GM10248 (cell line): ENCODE measurements at places on chromosomes 3 and 15.

DNA sequence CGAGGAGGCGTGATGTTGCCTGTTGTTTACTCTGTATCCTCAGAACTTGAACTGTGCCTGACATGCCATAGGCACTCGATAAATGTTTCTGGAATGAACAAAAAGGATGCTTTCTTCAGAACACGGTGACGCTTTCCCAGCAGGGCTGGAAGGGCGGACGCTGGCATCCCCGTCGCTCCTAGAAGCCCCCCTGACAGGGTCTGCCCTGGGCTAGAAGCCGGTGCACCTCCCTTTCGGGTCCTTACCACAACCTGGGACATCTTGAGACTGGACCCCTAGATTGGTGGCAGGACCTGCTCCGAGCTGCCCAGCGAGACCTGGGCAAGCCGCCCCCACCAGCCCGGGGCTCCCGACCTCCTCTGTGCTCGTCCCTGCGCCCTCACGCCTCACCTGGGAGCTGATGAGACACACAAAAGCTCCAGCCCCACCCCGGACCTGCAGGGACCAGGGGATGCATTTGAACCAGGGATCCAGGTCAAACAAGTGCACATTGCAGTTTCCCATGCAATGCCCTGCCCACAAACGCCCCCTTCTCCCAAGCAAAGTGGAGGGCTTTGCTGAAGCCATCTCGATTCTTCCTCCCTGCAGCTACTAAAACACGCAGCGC is 131.2 kb upstream of the MEF2A start:
- DNase-seq, result no peak

DNA sequence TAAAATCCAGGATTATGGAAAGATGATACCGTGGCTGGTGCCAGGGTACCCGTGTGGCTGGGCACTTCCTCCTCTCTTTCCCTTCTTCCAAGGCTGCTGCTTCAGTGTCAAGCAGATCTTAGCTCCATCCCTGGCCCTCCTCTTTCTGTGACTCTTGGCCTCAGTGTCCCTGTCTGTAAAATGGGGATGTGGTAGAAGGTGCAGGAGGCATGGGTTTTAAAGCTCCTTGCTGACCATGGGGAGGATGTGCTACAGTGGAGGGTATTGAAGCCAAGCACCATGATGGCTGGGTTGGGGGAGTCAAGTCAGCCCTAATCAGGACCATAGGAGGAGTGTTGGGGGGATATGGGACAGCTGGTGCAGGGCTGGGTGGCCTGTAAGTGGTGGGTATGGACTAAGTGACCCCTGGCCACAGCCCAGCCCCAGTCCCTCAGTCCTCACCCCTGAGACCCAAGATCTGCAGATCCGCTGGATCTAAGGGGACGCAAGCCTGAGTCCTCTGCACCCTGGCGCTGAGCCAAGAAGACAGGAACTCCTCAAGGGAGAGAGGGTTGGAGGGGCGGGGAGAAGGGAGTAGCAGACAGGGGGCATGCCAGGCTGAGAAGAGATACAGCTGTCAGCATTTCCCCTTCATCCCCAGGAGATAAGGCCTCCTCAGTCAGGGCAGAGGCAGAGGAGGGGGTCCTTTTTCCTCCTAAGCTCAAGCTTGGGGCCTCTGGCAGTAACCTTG is 12.0 kb downstream of the PTH1R start:
- DNase-seq, result no peak

- no peak for DNase-seq
These were observed 65.9 kb upstream of the PAQR5 start for GRCh38 chr15:69232765-69233164.

GRCh38 chr3:188217011-188217463 is 63.1 kb downstream of the LPP start:
- no peak for DNase-seq

DNA sequence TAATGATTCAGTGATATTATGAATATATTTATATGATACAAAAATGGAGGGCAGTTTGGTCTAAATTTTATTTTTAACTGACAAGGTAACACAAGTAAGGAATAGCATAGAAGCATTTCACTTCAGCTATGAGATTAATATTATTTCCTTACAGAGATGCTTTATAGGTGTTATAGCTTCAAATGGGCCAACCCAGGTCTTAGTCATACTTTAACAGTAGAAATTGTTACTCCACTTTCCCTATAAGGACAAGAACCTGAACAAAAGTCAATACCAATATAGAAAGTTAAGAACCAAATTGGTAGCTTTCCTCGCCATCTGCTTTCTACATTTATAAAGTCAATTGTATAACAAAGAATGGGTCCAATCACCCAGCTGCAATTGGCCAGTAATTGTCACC is 570.6 kb downstream of the FOXP1 start:
- DNase-seq, result no peak

- DNase-seq, result no peak
These were observed 2.5 kb downstream of the KLF13 start for GRCh38 chr15:31328969-31329639.

- peak; percentile 57 for DNase-seq
These were observed 48.4 kb downstream of the GOLIM4 start for GRCh38 chr3:168047190-168047795.

DNA sequence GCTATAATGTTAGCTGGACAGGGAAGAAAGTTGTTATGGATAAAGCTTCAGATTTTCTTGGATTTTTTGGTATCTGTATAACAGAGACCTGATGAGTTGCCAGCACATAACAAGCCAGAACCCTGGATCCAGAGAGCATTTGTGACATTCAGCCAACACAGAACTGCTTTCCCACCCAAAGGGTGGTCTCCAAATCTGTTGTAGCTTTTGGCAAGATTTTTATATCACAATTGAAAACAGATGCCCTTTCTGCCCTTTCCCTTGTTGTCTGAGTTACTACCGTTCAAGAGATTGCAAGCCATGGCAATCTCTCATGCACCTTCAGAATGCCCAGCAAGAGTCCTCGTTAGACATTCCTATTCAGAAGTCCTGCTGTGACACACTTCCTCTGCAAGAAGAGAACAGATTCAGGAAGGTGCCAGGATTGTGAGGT is 107.6 kb upstream of the FGF7 start:
- DNase-seq, result no peak

GRCh38 chr3:43674345-43675085 is 16.2 kb upstream of the ABHD5 start:
- no peak for DNase-seq

DNA sequence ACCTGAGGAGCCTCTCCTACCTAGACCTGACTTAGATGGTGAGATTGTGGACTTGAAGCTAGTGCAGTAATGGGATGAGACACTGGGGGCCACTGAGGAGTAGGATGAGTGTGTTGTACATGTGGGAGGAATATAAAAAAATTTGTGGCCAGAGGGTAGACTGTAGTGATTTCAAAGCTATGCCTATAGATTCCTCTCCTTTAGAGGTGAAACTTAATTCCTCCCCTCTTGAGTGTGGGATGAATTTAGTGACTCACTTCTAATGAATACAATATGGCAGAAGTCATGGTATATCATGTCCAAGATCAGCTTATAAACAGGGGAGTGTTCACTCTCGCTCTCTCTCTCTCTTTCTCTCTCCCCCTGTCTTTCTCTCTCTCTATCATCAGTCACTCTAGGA is 6.7 kb downstream of the ZNF860 start:
- no peak for DNase-seq

DNA sequence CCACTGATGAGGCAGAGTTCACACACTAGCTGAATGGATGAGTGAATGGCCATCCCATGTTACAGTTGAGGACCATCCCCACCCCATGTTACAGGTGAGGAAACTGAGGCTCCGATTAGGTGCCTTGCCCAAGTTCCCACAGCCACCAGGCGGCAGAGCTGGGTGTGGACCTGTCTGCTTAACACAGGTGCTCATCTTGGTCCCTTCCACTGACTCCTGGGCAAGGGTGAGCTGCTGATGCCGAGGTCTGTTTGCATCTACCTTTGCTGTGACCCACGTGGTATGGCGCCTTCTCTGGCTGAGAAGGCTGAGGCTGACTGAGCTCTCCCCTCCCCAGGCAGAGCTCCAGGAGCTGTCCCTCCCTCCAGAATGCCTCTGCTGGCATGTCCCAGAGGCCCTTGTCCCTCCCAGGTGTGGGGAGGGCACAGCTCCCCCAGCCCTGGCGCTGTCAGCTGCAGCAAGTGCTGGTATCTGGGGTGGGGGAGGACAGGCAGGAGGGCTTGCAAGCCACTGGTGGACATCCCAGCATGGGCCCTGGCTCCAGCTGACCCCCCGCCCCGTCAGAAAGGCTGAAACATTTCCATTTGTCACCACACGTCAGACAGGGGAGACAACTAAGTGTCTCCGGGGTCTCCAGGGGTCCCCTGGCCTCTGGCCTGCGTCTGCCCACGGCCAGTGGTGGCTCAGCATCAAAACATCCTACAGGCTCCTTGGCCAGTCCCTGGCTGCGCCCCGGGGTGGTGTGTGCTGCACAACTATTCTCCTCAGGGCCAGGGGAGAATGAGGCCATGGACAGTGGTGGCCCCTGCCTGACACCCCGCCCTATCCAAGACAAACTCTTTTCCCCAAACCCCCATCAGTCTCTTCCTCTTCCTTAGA is 105.4 kb downstream of the ADCY5 start:
- no peak for DNase-seq

- peak; percentile 73 for DNase-seq
These were observed 4.1 kb upstream of the SKOR1 start for GRCh38 chr15:67820992-67821783.

DNA sequence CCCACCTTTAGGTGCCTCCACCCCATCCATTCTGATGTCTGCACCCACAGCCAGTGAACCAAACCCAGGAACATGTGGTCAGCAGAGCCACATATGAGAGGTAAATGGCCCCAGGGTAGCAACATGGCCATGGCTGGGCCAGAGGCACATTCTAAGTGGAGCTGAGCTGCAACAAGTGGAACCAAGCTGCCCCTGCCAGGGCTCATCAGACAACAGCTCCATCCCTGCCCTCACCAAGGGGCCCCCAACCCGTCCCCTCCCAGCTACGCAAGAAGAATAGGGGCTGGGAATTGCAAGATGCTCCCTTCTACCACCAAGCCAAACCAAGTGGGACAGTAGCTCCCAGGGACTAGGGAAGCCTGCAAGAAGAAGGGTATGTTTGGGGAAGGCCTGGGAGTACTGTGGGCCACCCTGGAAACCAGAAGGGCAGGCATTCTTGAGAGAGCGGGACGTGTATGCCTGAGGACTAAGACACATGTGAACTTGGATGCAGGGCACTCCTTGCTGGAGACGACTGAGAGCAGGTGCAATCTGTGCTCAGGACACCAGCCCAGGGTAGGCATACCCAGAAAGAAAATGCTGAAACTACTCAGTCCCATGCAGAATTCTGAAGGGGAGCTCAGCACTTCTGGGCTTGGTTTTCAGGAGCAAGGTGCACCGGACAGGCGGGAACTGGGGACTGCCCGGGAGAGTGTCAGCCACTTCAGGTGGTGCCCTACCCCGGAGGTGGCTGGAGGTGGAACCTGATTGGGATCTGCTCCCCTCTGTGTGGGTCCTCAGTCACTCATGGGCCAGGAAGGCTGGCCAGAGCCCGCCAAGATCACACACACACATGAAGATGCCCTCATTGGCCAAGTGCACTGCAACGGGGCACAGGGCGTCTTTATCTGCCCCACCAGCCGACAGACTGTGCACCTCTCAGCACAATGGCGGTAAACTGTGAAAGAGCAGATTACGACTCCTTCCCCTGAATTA is 9.5 kb downstream of the MYL3 start:
- DNase-seq, result no peak

DNA sequence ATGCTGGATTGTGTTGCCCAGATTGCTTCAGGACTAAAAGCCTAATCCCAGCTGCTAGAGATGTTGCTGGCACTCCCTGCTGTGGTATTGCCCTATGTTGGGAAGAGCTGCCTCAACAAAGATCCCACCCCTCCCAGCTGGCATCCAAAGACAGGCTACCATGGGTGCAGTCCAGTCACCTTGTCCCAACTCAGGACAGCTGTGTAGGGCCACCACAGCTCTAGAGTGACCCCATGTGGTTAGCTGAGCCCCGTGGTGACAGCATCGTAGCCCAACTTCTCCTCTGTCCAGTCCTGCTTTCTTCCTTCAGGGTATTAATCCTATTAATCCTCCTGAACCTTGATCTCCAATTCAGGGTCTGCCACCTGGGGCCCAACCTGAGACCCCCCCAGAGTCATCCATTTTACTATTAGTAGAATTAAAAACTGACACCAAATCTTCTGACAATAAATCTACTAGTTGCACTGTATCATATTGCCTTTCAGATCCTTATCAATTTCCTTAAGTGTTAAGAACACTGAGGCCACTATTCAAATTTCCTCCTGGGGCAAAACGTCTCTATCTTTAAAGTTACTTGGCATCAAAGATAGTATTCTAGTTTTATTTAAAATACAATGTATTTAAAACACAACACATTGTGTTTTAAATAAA is 83.5 kb downstream of the AQP9 start:
- DNase-seq, result peak; percentile 57

- no peak for DNase-seq
These were observed 40.1 kb upstream of the GALNT15 start for GRCh38 chr3:16134173-16134928.
